Breast epithelium (tissue), 4 donors: ENCODE measurements at places on chromosomes 1 and 21. TPM values are rescaled to one million over a fixed set of nuclear protein-coding genes. Genes with fewer than 3 reads are reported as not detected.
A peak's percentile ranks its signal among the peaks of the same experiment; 100 is the strongest.

DNA sequence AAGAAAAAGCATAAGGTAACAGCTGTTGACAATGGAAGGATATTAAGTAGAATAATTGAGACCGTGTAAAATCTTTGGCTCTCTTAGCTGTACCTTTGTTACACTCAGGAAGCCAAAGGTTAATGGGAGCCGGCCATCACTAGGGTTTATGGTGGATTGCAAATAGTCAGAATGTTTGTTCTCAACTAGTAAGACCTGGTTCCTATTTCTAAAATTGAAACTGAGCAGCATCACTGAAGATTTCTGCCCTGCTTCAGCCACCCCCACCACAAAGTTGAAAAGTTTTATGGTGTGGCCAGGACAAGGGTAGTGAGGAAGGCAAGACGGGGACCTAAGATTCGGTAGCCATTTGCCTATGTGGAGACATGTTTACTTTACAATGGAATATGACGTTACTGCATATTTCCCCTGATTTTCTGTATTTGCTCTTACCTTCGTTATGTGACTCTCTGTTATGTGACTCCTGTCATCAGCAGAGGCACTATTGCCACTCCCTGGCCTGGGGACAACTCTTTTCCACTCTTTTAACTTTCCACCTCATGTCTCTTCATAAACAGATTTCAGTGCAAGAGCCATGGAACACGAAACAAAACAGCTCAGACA, 41.4 kb upstream of the KIF1B start:
- no peak overlapping the region for H3K4me3 ChIP-seq
- peaks cover 4% of the 10 kb centered on the region for H3K36me3 ChIP-seq
- H3K27me3 ChIP-seq: no peaks in the 10 kb centered on the region
- DNase-seq: no peak
- H3K4me1 ChIP-seq: no peaks in the 10 kb centered on the region

GRCh38 chr1:58824753-58825389, 41.0 kb upstream of the JUN start:
- no peaks in the 10 kb centered on the region for H3K36me3 ChIP-seq
- no peak overlapping the region for H3K4me3 ChIP-seq
- peak overlapping the region; percentile 21 for H3K27ac ChIP-seq
- H3K27me3 ChIP-seq: no peaks in the 10 kb centered on the region
- H3K4me1 ChIP-seq: no peaks in the 10 kb centered on the region

DNA sequence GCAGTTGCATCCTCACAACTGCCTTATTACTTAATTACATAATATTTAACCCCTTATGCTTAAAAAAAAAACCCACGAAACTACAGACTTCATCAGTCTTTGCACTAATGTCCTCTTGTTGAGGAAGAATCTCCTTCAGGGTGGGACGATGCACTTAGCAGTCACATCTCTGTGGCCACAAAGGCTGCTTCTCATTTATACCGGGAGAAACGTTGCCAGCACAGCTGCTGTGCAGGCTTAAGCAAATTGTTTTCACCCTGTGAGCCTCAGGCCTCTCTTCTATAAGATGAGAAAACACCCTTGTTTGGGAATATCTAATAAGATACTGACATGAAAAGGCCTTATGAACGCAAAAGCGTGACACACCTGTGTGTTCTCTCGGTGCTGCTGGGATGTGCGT, 2.9 kb upstream of the OBSCN start:
- no peak for DNase-seq
- no peaks in the 10 kb centered on the region for H3K36me3 ChIP-seq
- H3K27me3 ChIP-seq: no peaks in the 10 kb centered on the region
- H3K4me1 ChIP-seq: no peaks in the 10 kb centered on the region
- H3K4me3 ChIP-seq: no peak overlapping the region
- H3K27ac ChIP-seq: no peak overlapping the region

GRCh38 chr1:17340358-17340757, 31.6 kb upstream of the PADI6 start:
- H3K27me3 ChIP-seq: no peaks in the 10 kb centered on the region
- no peak overlapping the region for H3K27ac ChIP-seq
- DNase-seq: no peak
- H3K4me1 ChIP-seq: no peaks in the 10 kb centered on the region

DNA sequence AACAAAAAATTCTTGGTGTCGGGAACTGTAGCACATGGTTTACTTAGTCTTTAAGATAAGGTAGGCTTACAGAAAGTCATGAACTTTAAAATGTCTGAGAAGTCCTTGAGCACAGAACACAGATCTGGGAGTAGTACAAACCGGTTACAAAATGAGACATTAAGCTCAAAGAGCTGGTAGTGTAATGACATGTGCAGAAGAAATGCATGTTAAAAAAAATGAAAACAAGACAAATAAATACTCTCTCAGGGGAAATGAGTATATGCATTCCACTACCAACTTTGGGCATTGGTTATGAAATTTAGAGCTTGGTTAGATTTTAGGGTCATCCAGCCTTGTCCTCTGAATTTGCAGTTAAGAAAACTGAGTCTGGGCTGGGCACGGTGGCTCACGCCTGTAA, 91.5 kb upstream of the F3 start:
- H3K4me1 ChIP-seq: no peaks in the 10 kb centered on the region
- DNase-seq: no peak
- no peaks in the 10 kb centered on the region for H3K27me3 ChIP-seq
- no peak overlapping the region for H3K27ac ChIP-seq

DNA sequence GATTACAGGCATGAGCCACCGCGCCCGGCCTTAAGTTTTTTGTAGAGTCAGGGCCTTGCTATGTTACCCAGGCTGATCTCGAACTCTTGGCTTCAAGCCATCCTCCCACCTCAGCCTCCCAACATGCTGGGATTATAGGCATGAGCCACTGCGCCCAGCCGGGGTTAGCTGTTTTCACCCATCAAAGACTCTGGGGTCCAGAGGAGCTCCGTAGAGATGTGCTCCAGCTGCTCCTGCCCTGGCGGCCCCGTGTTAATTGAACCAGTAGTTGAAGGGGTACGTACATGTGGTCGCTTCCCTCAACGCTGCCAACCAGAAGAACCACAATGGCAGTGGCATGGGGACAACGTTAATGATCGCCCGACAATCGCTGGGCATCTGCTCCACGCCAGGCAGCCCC, 72.0 kb downstream of the NPHP4 start:
- no peaks in the 10 kb centered on the region for H3K36me3 ChIP-seq
- no peaks in the 10 kb centered on the region for H3K4me1 ChIP-seq
- H3K27me3 ChIP-seq: no peaks in the 10 kb centered on the region
- DNase-seq: no peak
- no peak overlapping the region for H3K4me3 ChIP-seq

- peaks cover 38% of the 10 kb centered on the region for H3K4me1 ChIP-seq
- no peak overlapping the region for H3K27ac ChIP-seq
- H3K4me3 ChIP-seq: no peak overlapping the region
- H3K27me3 ChIP-seq: no peaks in the 10 kb centered on the region
- no peak for DNase-seq
Observed at GRCh38 chr1:8870616-8871538, 7.6 kb downstream of the ENO1 start.

The PTAFR gene
- total RNA-seq: 6.2 TPM

The RGS4 gene
- total RNA-seq: not detected
